ENCODE measurements at places on chromosomes 12 and 14. TPM values are rescaled to one million over a fixed set of nuclear protein-coding genes. Genes with fewer than 3 reads are reported as not detected.

DNA sequence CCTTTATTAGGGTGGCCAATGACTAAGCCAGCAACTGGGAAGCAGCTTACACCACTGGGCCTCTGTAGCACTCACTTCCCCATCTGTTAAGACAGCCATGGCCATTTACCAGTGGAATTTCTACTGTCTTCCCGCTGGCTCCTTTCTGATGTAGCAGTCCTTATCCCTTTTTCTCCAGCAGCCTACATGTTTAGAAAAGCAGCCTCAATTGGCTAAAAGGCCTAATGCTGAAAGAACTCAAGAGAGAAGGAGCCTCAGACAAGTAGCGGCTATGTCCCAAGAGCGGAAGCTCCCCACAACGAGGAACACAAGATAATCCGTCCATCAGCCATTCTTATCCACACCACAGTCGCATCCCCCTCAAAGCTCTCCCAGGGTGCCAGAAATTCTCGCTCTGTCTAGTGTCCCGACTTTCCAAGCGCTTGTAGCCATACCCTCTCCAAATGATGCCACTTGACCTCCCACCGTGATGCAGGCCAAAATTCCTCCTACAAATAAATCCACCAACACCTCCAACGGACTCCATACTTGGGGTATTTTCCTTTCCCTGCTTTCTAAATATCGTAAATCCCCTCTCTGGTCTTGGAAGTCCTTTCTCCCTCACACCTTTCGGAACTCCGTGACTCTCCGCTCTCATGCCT is 624 bp downstream of the M6PR start:
- peak; percentile 35 for DNase-seq

DNA sequence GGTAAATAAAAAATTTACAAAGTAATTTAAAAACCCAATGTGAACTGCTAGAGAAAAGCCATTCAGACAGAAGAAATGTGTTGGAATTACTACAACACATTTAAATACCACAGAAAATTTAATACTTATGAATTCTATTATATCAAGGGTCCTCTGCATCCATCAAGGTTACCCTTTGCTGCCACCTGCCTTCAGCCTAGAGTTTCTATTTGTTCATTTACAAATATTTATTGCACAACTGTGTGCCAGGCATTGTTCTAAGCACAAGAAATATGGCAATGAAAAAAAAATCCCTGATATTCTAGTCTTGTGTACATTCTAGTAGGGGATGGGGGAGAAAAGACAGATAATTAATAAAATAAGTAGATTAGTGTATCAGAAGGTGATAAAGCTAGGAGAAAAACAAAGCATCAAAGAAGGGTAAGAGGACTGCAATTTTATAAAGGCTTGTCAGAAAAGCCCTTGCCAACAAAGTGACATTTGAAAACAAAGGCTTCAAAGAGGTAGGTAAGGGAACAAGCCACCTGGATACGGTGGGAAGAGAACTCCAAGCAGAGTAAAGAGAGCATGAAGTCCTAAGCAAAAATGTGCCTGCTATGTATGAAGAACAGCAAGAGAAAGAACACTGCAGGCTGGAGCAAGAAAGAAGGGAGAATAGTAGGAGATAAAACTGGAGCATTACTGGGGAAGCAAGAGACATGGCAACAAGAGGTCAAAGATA is 59.1 kb upstream of the SLC6A13 start:
- peak; percentile 1 for DNase-seq

GRCh38 chr12:58009405-58010195 is 68.2 kb downstream of the ATP23 start:
- DNase-seq, result no peak

DNA sequence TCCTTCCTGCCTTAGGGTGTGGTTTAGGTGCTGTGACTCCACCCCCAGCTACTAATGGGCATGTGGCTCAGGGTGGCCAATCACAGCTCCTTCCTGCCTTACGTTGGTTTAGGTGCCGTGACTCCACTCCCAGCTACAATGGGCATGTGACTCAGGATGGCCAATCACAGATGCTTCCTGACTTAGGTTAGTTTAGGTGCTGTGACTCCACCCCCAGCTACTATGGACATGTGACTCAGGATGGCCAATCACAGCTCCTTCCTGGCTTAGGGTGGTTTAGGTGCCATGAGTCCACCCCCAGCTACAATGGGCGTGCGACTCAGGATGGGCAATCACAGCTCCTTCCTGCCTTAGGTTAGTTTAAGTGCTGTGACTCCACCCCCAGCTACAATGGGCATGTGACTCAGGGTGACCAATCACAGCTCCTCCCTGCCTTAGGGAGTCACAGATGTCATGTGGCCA is 163.9 kb downstream of the TBX5 start:
- DNase-seq, result no peak

- DNase-seq, result no peak
These were observed 35.0 kb downstream of the TMTC2 start for GRCh38 chr12:82721726-82722125.

DNA sequence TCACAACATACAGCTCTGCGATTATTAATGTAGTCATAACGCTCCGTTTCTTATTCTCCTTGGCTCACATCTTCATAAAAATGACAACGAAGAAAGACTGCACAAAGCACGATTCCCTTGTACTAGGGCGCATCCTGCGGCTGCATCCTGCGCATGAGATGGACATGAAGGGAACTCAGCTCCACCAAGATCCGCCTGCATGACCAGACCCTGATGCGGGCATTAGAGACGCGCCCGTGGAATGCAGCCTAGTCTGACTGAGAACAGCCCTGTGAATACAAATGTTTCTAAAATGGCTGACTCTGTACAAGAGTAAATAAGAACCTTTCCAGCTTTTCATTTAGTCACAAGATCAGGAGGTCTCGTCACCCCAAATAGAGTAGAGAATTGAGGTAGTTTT is 422.2 kb downstream of the NOVA1 start:
- DNase-seq, result no peak

DNA sequence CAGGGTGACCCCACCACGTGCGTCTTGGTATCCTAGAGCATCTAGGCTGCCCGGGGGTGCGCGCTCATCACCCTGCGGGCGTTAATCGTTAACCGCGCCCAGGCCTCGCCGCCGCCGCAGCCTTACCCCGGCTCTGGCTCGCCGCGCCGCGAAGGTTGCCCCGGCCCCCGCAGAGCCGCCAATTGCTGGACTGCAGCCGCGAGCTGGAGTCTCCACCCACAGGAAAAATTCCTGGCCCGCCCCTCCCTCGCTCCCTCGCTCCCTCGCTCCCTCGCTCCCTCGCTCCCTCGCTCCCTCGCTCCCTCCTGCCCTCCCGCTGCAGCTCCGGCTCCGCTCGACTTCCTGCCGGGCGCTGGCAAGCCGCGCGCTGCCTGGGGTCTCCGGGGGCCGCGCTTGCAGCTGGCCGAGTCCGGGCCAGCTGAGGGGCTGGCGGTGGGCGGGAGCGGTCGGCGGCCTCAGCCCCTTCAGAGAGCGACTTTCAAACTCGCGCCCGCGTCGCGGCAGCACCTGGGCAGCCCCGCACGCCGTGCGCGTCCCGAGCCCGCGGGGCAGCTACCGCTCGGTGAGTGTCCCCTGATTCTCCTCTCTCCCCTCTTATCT is at the start of gene PLEKHG3:
PLEKHG3 (plus strand) TSS at position 282 of the 600 bp plus-strand sequence. CDS start 23,208 bp downstream, outside the sequence.
- peak; percentile 82 for DNase-seq

- no peak for DNase-seq
These were observed 126.7 kb upstream of the AEBP2 start for GRCh38 chr12:19312637-19313036.

DNA sequence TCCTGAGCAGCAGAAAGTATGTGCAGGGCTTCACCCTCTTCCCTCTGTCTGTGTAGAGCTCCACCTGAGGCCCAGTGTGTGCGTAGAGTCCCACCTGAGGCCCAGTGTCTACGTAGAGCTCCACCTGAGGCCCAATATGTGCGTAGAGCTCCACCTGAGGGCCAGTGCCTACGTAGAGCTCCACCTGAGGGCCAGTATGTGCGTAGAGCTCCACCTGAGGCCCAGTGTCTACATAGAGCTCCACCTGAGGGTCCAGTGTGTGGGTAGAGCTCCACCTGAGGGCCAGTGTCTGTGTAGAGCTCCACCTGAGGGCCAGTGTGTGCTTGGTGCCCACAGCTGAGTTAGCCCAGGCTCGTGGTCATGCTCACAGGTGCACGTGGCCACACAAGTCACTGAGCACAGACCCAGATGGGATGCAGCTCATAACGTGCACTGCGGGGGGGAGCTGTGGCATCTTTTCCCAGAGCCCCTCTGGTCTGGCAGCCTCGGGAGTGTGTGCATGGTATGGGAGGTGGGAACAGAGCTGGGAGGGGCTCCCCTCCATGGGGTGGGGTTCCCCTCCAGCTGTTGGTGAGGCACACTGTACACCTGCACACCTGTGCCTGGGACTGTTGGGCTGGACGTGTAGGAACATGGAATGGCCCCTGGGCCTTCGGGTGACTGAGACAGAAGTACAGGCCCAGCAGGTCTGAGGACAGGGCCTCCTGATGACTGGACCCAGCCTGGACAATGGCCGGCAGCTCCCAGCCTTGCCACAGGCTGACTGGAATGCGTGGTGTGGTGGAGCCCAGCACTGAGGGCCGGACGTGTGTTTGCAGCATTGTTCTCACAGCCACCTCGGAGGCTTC is 20.1 kb downstream of the PACS2 start:
- no peak for DNase-seq

DNA sequence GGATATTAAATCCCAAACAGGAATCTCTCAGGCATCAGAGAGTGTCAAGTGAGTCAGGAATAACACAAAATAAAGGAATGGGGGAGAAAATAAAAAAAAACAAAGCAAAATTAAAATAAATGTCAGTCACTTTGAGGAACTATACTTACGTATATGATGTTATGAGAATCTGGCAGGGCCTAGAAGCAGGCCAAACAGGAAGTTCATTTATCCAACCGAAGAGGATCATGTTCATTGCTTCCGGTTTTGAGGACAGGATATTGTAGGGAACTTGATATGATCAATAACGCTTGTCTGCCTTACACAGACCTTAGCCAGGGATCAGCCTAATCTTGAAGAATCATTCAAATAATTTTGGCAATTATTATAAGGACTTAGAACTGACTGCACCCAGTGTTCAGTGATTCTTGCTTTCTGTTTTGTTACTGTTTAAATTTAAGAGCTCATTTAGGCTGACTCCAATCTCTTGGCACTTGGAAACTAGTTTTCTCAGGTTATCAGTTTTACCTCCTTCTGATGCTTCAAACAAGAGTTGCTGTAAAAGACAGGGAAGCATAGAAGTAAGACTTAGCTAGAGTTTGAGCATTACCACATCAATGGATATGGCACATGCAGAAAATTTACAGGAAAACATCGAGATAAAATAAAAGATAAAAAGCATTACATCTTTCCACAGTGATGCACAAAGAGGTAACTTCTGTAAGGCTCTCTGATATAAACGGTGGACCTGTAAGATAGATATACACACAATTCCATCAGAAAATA is 53.4 kb downstream of the ZFC3H1 start:
- no peak for DNase-seq

DNA sequence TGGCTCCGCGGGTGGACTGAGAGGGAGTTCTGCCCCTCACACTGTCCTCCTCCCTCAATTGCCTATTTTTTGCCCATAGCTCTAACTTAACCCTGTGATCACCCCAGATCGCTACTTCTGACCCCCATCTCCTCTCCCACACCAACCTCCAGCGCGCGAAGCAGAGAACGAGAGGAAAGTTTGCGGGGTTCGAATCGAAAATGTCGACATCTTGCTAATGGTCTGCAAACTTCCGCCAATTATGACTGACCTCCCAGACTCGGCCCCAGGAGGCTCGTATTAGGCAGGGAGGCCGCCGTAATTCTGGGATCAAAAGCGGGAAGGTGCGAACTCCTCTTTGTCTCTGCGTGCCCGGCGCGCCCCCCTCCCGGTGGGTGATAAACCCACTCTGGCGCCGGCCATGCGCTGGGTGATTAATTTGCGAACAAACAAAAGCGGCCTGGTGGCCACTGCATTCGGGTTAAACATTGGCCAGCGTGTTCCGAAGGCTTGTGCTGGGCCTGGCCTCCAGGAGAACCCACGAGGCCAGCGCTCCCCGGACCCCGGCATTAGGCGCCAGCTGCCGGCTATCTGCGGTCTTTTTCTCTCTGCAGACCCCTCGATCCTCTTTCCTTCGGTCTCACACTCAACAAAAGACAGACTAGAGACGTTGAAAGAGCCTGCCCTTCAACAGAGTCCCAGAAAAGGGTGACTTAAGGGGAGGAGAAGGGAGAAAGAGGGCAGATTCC is 3.0 kb upstream of the TBX3 start:
- DNase-seq, result no peak

- no peak for DNase-seq
These were observed 39.7 kb upstream of the TMEM260 start for GRCh38 chr14:56539862-56540261.

ITGB7 gene
- 0.33 TPM for polyA plus RNA-seq

HRK gene
- not detected for polyA plus RNA-seq

MYBPC1 gene
- not detected for polyA plus RNA-seq

DAO gene
- polyA plus RNA-seq, result not detected

INHBC gene
- polyA plus RNA-seq, result 0.03 TPM

KSR2 gene
- polyA plus RNA-seq, result under 0.01 TPM

LMO3 gene
- 0.10 TPM for polyA plus RNA-seq

SRRM4 gene
- polyA plus RNA-seq, result not detected

KRT77 gene
- not detected for polyA plus RNA-seq

COPS7A gene
- 96.9 TPM for polyA plus RNA-seq
